ENCODE measurements at places on chromosomes 5 and 9.

DNA sequence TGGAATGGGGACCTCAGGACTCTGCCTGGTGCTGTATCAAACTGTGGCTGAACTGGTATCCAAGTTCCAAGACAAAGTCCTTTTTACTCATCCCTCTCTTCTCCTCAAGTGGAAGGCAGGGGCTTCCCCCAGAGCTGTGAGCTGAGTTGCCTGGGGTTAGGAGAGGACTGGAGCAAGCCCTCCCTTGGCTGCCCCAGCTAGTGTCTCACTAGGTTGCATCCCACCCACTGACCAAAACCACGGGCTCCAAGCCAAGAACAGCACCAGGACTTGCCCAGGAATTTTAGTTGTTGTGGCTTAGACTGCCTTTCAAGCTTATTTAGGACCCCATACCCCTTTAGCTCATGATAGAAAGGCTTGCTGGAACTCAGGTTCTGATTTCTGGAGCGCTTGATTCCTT lies 158.7 kb upstream of the TNC start:
- no peak for DNase-seq

GRCh38 chr5:142156839-142157463 lies 48.4 kb downstream of the NDFIP1 start:
- no peak for DNase-seq

DNA sequence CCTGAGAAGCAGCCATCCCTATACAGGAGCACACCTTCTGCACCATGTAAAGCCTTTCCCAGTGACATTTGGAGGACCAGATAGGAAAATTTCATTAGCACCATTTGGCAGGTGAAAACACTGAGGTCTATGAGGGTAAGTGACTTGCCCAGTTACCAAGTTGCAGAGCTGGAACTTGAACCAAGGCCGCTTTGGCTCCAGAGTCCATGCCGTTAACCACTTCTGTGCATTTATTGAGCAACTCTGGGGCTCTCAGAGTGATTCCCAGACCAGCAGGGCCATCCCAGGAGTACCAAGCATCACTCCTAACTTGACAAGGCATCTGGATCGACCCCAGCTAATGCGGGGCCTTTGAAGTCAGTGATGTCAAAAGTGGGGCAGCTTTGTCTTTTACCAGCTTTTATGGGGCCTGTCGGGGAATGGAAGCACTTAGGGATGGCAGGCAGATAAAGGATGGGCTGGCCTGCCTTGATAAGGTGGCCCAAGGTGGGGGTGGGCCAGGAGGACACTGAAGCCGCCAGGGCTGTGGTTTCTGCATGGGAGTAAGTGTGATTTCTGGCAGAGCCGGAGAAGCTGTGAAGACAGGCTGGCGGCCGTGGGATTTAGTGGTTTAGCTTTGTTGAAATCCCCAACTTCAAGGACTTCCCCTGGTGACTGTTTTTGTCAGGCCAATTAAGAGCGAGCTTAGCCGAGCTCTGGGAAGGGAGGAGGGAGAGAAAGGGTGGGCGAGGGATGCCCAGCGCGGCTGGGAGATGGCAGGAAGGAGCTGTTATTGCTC lies 127.3 kb downstream of the MACROH2A1 start:
- DNase-seq: no peak

- no peak for DNase-seq
These were observed 41.9 kb downstream of the MOCS2 start for GRCh38 chr5:53067641-53068040.

DNA sequence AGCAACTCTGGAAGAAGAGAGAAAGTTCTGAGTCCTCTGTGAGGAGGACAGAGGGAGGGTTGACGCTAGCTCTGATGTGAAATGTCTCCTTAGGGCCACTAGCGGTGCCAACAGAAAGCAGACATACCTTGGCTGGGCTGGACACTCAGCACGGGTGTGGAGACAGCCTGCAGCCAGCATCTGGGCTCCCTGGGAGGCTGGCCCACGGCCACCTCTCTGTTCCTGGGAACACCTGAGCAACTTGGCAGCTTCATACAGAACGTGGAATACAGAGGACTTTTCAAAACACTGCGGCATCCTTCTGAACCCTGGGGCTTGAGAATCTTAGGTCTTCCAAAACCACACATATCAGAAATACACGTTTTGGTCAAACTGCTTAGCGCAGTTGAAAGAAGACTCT lies 269.1 kb downstream of the FSTL4 start:
- DNase-seq: no peak

DNA sequence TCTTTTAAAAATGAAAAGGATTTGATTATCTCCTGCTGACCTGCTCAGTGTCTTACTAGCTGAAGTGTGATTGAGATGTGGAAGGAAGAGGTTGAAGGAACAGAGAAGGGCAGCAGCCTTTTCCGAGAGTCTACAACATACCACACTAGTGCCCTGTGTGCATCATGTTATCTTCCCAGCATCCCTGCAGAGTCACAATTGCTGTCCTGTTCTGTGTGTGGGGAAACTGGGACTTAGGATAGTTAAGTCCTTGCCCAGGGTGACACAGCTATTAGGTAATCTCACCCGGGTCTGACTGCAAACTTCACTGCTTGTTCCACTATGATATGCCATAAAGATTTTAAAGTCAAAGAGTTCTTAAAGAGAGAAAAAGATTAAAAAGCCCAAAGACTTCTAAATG lies 55.8 kb downstream of the FAM78A start:
- no peak for DNase-seq

GRCh38 chr5:132748522-132749000 lies 1.3 kb downstream of the CCNI2 start:
- no peak for DNase-seq

DNA sequence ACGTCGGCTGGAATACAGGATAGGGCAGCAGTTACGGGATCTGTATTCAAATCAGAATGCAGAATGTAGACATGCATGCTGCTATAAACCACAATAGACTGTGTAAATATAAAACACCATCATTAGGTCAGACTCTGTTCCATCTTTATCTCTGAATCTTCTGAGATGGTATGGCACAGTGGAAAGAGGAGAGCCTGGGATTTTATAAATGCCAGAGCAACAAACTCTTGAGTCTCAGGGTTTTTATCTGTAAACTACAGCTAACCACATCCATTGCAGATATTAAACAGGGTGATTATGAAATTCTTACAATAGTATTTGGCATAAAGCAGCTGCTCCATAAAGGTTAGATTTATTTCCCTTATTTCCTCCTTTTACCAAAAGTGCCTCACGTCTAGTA lies 108.7 kb downstream of the ZDHHC21 start:
- no peak for DNase-seq

DNA sequence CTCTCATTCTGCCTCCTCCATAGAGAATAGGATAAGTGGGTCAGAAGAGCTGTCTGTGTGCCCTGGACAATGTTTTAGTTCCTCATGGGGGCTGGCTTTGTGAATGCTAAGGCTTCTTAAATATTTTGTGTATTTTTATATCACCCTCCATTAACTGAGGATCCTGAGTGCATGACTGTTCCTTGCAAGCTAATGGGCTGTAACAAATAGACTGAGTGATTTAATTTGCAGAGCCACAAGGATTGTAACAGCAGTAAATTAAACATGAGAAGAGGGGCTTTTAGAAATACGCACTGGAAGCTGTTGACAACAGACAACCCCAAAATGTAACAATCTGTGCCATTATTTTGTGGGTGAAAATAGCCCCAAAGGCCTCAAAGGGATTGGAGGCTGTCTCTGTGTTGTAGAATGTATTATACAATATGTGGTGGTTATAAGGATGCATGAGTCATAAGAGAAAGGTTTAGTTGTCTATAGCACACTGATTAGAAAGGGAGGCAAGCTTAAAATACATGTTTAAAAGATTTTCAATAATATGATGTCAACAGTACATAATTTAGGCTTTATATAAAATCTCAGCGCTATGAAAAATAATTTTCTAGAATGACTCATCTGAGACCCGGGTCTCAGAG lies 152.7 kb upstream of the ACTBL2 start:
- DNase-seq: no peak

DNA sequence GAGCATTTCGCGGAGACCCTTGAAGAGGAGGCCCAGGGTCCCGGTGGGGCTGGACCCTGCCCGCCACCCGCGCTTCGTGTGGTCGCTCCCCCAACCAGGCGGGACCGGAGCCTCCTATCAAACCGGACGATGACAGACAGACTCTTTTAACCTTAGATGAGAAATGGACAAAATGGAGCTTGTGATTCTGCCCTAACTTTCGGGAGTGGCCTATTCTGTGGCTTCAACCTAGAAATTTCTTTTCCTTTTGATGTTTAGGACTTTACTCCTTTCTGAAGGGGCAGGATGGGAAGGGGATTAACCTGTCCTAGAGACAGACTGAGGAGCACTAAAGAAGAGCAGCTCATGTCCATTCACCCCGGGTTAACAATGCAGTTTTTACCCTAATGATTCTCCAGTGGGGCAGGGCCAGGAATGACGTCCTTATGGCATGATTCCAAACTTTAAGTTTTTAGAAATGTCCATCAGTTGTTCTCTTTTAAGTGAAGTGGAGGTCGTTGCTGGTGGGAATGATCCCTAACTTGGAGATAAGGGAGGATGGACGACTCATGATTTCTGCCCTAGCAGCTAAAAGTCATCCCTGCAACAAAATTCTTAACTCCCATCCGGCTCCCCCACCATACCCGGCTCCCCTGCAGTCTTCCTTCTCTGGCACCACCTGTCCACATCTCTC lies 1.0 kb downstream of the NIPSNAP3A start:
- DNase-seq: no peak

GRCh38 chr5:132510076-132510475 lies 19.5 kb upstream of the IRF1 start:
- no peak for DNase-seq

DNA sequence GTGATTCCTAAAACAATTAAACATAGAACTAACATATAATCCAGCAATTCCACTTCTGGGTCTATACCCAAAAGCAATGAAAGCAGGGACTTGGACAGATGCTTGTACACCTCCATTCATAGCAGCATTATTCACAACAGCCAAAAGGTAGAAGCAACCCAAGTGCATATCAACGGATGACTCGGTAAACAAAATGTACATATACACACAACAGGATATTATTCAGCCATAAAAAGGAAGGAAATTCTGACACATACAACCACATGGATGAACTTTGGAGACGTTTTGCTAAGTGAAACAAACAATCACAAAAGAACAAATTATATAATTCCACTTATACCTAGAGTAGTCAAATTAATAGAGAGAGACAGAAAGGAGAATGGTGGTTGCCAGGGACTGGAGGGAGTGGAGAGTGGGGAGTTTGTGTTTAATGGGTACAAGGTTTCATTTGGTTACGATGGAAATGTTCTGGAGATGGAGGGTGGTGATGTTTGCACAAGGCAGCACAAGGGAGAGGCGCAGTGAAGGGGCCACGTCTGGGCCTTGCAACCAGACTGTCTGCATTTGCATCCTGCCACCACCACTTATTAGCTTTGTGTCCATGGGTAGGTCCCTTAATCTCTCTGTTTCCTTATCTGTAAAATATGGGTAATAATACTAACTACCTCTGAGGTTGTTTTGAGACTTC lies 36.3 kb upstream of the RLN1 start:
- DNase-seq: no peak

GRCh38 chr5:164115420-164115819 lies 610.0 kb downstream of the MAT2B start:
- DNase-seq: no peak

GRCh38 chr5:78527925-78528324 lies 120.6 kb downstream of the LHFPL2 start:
- DNase-seq: no peak

DNA sequence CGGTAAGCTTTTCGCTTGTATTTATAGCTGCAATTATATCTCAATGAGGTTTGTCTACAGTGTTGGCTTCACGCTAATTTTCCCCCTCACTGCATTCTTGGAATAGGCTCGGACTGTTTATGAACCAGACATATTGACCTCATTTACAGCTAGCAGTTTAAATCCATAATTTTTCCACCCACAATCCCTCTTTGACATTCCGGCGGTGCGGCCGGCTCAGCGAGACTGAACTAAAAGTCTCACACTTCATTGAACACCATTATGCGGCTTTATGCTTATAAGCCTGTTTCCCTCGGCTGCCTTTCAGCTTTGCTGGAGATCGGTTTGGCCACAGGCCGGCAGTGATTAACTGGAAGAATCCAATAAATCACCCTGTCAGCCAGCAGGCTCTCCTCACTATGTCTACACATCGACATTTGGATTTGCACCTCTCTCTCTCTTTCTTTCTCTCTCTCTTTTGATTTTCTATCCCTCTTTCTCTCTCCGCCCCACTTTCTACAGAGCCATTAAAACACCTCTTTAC lies 315.0 kb upstream of the TLE4 start:
- no peak for DNase-seq

DNA sequence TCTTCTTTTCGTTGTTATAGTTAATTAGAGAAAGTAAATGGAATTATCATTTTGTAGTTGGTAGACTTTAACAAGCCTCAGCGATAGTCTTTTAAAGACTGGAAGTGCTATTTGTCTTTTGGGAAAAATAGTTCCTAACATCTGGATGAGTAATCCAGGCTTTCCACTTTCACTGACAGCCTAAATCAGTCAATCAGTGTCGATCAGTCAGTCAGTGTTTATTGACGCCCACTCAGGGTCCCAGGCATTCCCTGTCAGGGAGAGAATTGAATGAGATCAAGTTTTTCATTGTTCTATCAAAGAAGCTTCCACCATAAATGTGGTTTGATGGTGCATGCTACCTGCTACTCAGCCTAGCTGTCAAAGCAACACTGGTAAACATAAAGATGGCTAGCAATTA lies 2.6 kb downstream of the ABL1 start:
- no peak for DNase-seq

DNA sequence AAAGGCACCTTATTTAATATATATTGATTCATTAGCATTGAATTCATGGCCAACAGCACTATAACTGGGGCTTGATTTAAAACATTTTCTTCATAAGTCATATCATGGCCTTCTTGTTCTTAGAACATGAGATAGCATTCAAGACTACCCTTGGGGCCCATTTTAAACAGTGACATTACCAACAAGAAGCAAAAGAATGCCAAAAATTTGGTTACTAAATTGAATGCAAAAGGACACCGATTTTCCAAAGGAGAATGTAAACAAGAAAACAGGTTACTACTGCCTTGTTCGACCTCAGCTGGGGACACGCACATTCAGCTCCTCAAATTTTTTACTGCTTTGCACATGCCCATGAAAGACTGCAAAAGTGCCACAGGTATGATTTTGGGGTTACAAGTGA lies 219.4 kb upstream of the TLE4 start:
- no peak for DNase-seq

GRCh38 chr5:36870399-36871040 lies 6.0 kb upstream of the NIPBL start:
- DNase-seq: no peak

DNA sequence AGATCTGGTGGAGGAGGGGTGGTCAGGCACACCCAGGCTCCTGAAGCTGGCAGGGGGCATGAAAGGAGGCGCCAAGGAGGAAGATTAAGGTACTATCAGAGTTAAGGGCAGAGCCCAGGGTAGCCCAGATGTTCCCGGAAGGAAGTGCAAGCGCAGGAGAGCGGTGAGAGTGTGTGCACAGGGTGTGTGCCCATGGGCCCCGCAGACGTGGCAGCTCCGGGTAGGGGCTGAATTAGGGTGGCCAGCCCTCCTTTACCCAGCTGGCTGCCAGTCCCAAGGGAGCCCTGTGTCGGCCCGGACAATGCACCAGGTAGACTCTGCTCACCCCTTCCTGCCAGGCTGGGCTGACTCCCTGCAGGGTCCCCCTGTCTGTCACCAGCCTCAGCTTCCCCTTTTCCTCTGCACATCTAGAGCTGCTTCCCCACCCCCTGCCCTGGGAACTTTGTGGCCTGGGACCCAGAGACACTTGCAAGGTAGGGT lies at the start of gene SMIM33:
TSS of gene SMIM33 (plus strand) at position 184 of the 480 bp plus-strand sequence. CDS start at position 302, 118 bp downstream.
- no peak for DNase-seq

GRCh38 chr5:96742538-96742937 lies 65.2 kb downstream of the ERAP1 start:
- DNase-seq: no peak

- no peak for DNase-seq
These were observed 4.9 kb downstream of the TMEM171 start for GRCh38 chr5:73125289-73125688.
